Activated CD8-positive, alpha-beta memory T cell treated with anti-CD3 and anti-CD28 coated beads for 24 hours (primary cell): ENCODE measurements at places on chromosomes 3 and 15.

DNA sequence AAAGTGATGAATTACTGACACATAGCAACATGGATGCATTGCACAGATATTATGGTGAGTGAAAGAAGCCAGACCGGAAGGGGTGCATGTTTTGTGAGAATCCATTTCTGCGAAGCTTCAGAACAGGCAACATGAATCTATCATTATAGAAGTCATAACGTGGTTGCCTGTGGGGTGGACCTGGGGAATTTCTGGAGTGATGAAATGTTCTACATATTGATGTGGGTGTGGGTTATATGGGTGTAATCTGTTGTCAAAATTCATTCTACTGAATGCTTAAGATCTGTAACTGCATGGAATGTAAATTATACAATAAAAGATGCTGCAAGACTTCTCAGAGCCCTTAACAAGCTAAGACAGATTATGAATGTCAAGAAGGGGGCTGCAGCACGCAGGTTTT, 25.2 kb upstream of the TSPAN3 start:
- DNase-seq, result peak; percentile 17

DNA sequence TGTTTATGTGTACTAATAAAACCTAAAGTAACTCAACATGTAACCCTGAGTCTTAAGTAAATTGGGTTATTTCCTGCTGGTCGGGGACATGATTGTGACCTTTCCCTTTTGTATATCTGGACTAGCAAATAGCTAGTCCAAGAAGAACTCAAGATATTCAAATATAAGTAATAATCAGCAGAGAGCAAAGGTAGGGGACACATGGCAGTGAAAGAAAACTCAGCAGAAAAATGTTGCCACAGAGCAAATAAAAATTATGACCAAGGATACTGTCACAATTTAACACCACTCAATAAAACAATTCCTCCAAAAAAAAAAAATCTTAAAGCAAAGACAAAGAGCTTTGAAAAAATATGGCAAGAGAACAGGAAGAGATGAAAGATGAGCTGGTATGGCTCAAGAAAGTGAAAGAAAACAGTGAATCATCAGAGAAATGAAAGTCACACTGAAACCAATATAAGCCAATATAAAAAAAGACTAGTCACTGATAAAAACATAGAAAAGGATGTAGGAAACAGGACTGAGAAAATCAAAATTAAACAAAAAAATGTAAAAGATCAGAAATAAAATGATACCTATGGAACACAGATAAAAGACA, 43.4 kb downstream of the HLTF start:
- no peak for DNase-seq

- DNase-seq, result no peak
Measured at GRCh38 chr3:61772456-61772855, 211.1 kb downstream of the PTPRG start.

- DNase-seq, result no peak
Measured at GRCh38 chr15:73190189-73190601, 137.9 kb downstream of the NEO1 start.

DNA sequence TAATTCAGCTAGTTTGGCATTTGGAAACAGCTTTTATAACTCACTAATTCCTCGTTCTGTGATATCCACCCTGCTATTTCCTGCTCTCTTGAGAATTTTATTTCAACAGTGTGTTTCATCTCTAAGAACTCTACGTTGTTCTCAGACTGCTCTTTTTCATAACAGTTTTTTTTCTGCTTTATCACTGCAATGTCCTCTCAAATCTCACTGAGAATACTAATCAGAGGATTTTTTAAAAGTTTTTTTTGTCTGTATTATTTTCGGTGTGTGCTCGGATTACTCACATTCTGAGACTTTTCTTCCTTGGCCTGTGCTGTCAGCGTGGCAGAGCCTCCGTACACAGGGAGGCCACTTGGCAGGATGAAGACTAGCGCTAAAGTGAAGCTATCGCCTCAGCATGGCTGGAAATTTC, 59.4 kb upstream of the NEO1 start:
- DNase-seq, result no peak

DNA sequence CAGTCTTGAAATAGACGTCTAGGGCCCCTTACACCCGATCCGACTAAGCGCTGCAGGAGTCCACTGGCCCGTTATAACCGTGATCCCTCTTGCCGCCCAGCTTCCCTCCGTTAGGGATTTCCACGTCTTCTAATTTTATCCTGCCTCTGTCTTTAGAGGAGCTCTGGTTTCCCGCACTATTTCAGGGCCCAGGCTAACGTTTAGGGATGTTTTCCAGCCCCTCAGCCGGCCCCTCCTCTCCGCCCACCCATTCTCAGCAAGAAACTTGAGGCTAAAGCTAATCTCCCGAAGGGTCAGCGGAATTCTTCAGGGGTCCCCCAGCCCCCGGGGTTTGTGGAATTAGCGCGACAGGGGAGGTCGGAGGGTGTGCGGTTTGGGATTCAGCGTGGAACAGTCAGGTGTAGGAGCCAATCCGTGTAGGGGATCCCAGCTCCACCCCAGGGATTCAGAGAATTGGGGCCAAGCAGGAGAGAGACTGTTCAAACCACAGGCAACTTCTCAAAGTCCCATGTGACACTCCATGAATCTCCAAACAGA, 1.6 kb downstream of the PTX3 start:
- no peak for DNase-seq

- DNase-seq, result no peak
Measured at GRCh38 chr3:150433347-150433746, 25.2 kb downstream of the TSC22D2 start.
